ENCODE measurements at places on chromosomes 4 and X.

DNA sequence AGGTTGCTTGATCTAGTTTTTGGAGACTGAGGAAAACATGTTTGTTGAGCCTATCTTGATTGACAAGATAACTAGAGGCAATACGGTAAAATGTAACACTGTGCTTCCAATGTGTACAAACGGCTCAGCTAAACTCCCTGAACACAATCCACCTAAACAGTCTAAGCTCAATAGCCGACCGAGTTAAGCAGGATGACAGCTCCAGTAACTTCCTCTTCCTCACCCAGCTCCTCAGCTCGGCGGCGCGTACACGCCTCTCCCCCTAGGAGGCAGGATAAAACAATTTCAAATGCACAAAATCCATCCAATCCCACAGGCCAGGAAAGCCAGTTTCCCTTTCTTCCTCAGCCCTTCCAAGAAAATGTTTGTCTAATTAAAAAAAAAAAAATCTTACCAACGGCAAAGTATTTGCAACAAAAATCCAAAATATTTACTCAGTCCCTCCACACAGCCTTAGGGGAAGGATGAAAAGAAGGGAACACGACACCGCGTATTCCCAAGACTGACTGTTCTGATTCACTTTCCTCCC lies 1.0 kb downstream of the CNOT6L start:
- peak; percentile 70 for DNase-seq

GRCh38 chr4:828641-829271 lies 2.8 kb upstream of the CPLX1 start:
- peak; percentile 60 for DNase-seq

GRCh38 chr4:6194458-6195195 lies 5.7 kb downstream of the JAKMIP1 start:
- DNase-seq = peak; percentile 19

- no peak for DNase-seq
Observed at GRCh38 chr4:140078366-140078765, 75.6 kb downstream of the MAML3 start.

DNA sequence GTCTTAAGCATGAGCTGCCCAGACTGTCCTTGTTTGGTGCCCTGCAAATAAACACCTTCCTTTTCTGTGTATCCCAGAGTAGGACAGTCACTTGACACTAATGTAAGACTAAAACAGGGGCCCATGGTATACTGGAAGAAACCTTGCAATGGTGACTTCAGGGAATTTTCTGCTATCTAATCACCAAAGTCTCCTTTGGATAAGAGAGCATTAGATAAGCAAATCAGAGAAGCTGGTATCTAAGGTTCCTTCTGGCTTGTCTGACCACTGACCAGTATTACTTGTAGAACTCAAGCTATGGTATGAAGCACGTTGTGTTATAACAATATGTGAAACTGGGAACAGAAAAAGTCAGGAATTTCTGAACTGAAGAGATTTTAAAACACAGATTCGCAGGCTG lies 173.9 kb downstream of the COL25A1 start:
- no peak for DNase-seq

- peak; percentile 19 for DNase-seq
Observed at GRCh38 chr4:128831531-128832242, 22.2 kb downstream of the JADE1 start.

- no peak for DNase-seq
Observed at GRCh38 chr4:27017623-27018022, 157.0 kb downstream of the STIM2 start.

- DNase-seq = no peak
Observed at GRCh38 chr4:93184053-93184452, 644.5 kb upstream of the ATOH1 start.

- no peak for DNase-seq
Observed at GRCh38 chr4:146095860-146096259, 79.7 kb upstream of the LSM6 start.

DNA sequence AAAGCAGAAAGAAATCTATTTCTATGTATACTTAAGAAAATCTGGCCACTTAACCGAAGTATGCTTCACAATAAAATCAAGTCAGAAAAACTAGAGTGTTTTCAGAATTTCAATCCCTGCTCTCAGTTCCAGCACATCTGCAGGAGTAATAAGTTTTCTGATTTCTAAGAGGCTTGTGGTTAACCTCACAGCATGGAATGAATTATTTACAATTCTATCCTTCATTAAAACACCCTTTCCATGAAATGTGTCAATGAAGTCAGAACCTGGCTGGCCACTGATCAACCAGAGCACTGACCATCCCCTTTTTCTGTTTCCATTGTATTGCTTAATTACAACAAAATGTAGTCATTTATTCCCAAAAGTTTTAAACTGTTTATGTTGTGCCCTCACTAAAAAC lies 781.4 kb upstream of the INTU start:
- no peak for DNase-seq

GRCh38 chr4:120633810-120634209 lies 288.7 kb downstream of the PRDM5 start:
- DNase-seq = no peak

- peak; percentile 39 for DNase-seq
Observed at GRCh38 chr4:167622481-167623240, 388.4 kb upstream of the SPOCK3 start.

- DNase-seq = no peak
Observed at GRCh38 chrX:132741689-132742088, 216.7 kb downstream of the HS6ST2 start.

GRCh38 chrX:151153086-151153485 lies 23.3 kb upstream of the GPR50 start:
- no peak for DNase-seq

GRCh38 chr4:175412161-175412560 lies 399.9 kb downstream of the GPM6A start:
- no peak for DNase-seq

GRCh38 chr4:128560754-128561495 lies 248.6 kb upstream of the JADE1 start:
- no peak for DNase-seq

- DNase-seq = peak; percentile 3
Observed at GRCh38 chr4:111283066-111283677, 660.3 kb upstream of the PITX2 start.

- no peak for DNase-seq
Observed at GRCh38 chr4:37359261-37359660, 114.7 kb downstream of the NWD2 start.

DNA sequence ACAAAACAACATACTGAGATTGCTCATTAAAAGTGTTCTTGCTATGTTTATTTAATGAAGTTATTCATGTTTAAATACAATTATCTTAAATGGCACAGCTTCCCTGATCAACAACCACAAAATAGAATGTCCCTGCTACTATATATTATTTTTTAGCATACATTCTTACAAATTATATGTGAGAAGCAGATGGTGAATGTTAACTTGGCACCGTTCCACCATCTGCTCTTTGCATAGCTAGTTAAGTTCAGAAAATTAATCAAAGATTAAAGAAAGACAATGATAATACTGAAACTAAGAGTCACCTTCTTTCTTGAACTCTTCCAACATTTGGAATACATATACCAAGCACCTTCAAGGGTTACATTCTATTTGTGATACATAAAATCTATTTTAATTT lies 94.2 kb downstream of the PPP3CA start:
- no peak for DNase-seq
